ENCODE measurements at places on chromosomes 2 and 18.

GRCh38 chr2:238304116-238304515, 15.7 kb upstream of the PER2 start:
- no peak for DNase-seq

- DNase-seq: no peak
Observed at GRCh38 chr2:100292022-100292580, 30.2 kb downstream of the LONRF2 start.

GRCh38 chr18:72799106-72799505, 68.7 kb downstream of the NETO1 start:
- no peak for DNase-seq

DNA sequence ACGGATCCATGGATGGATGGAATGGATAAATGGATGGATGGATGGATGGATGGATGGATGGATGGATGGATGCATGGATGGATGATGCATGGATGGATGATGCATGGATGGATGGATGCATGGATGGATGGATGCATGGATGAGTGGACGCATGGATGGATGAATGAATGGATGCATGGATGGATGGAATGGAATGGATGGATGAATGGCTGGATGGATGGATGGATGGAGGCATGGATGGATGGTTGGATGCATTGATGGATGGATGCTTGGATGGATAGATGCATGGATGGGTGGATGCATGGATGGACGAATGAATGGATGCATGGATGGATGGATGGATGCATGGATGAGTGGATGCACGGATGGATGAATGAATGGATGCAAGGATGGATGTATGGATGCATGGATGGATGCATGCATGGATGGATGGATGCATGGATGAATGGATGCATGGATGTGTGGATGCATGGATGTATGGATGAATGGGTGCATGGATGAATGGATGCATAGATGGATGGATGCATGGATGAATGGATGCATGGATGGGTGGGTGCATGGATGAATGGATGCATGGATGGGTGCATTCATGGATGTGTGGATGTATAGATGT, 209.2 kb downstream of the ALPK2 start:
- DNase-seq: no peak

GRCh38 chr2:19829672-19830071, 72.1 kb downstream of the TTC32 start:
- no peak for DNase-seq

DNA sequence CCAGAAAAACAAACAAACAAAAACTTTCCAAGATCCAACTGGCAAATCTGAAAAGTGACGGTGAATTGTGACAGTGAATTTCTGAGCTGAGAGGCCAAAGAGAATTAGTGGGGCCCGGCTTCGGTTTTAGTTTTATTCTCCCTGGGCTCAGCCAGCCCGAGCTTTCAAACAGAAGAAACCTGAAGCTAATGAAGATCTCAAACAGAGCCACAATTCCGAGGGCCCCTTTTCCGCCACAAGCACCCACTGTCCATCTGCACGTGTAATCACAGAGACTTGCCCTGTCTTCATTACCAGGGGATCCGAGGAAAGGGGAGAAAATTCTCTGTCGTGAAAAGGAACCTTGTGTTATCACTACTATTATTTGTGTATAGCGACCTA, 4.2 kb upstream of the ONECUT2 start:
- no peak for DNase-seq

DNA sequence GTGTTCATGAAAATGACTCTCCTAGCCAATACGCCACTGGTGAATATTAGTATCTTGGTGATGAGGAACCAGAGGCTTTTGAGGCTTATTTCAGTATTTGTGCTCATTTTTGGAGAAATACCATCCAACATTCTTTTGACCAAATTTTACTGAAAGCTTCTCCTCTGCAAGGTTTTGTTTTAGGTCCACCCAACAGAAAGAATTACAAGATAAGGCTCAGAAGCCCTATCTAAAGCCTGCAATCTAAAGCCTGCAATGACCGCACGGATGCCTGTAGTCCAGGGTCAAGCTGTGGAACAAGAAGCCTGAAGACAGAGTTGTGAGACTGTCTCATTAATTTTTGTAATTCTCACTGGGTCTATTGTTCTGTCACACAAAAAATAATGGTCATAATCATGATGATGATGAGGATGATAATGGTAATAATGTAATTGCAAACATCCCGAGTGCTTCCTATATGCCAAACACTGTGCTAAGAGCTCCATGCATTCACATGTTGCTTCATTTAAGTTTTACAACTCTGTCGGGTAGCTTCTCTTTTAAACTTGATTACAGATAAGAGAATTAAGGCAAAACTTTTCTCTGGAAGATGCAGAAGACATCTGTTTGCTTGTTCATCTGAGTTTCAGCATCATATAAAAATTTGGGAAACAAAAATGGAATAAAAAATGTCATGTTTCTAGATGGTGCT, 33.2 kb upstream of the NCOA1 start:
- no peak for DNase-seq

GRCh38 chr2:76270096-76270710, 559.5 kb upstream of the GCFC2 start:
- DNase-seq: no peak

DNA sequence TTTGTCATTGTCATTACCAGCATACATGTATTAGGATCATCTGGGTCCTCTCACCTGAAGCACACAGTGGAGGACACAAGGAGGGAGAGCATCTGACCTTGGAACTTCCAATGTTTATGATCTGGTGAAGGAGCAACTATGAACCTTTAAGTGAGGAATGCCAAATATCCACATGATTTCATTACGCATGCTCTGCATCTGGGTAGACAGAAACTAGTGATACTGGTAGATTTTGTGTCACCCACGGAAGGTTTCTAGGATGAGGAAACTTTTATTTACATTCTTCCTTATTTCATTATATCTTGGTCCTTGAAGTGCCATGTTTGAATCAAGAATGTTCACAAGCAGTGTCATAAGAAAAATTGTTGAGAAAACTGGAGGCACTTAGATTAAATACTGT, 32.1 kb downstream of the SPC25 start:
- no peak for DNase-seq

DNA sequence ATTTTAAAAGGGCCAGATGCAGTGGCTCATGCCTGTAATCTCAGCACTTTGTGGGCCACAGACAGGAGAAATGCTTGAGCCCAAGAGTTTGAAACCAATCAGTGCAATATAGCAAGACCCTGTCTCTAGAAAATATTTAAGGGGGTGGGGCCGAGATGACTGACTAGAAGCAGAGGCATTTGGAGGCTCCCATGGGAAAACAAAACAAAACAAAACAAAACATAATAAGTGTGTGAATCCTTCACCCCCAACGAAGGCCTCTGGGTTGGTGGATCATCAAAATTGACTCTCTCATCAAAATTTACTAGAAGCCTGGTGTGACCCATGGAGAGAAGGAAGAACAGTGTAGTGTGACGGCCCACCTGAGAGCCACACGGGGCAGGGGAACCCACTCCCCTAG, 560.9 kb downstream of the LRP1B start:
- DNase-seq: no peak

DNA sequence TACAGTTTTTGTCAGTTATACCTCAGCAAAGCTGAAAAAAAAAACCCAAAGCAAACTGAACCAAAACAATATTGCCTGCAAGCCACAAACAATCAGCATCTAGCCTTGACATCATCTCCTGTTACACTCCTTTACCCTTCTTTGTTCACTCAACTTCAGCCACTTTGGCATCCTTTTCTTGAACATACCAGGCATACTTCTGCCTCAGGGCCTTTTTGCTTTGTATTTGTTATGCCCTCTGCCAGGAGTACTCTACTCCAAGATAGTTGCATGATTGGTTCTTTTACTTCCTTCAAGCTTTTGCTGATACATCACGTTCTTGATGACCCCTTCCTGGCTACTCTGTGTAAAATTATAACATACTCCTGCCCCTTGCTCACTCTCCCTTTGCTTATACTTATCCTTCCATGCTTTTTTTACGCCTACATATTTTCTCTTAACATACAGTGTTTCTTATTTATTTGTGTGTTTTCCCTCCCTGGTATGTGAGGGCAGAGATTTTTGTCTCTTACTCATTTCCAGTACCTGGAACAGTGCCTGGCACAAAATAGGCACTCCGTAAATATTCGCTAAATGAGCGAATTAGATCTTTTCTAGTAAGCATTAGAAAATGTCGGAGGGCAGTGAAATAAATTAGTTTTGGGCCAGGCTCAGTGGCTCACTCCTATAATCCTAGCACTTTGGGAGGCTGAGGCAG, 12.7 kb downstream of the ABI2 start:
- DNase-seq: no peak

DNA sequence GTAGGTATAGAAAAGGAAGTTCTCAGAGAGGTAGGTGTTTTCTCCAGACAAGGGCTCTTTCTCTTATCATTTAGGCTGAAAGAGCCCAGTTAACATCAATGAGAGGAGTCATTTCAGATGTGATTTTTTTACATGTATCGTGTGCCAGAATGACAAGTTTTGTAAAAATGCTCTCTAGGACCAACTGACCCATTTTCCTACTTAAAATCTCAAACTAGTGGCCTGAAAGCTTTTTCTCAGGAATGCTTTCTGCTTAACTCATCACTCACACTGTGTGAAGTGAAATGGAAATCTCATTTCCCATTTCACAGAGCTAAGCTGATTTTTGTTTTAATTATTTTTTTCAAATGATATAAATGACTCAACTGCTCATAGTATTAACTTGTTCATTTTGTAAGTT, 128.7 kb upstream of the CYP26B1 start:
- DNase-seq: no peak

DNA sequence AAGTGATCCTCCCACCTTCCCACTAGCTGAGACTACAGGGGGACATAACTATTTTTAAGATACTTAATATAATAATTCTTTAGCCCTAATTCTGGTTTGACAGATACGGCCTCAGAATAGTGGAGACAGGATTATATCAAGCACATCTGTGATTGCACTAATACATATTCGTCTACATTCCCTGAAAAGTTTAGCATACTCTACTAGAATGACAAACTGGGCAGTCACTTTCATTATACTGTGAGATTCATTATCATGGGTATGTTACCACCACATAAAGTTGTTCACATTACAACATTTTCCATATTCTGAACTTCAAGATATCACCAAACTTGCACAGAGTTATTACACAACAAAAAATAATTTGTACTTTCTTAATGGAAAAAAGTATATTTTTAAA, 11.0 kb downstream of the FAM210A start:
- DNase-seq: no peak

- no peak for DNase-seq
Observed at GRCh38 chr2:180664507-180664906, 315.9 kb upstream of the UBE2E3 start.

DNA sequence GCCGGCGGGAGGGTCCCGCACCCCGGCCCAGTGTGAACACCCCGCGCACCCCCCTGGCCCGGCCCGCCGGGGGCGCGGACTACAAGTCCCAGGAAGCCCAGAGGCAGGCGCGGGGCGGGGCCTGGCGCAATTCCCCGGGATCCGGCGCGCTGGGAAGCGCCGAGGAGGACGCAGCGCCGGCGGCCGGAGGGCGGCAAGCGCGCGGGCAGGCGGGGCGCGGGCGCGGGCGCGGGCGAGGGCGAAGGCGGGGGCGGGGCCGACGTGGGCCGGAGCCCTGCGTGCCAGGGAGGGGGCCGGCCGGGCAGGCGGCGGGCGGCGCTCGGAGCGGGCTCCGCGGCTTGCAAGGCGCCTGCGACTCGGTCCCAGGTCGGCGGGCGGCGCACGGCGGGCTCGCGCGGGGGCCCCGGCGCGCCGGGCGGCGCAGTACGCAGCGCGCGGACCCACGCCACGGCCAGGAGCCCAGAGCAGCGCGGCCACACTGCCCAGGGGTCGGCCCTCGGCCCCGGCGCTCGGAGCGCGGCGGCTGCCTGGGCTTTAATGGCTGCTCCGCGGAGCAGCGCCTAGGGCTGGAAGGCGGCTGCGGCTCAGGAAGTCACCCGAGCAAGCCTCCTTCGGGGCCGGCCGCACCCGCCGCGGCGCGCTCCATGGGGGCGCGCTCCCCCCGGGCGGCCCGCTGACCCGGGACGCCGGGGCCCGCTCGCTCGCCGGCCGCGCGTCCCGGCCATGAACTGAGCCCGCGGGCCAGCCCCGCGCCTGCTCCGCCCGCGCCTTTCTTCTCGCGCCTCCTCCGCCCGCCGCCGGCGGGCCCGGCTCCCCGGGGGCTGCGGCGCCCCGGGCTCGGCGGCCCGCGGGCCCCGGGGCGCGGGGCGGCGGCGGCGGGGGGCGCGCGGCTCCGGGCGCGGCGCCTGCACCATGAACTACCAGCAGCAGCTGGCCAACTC, at the start of gene AGAP1:
AGAP1 (plus strand) TSS at position 269 of the 941 bp plus-strand sequence.
- DNase-seq: no peak

- no peak for DNase-seq
Observed at GRCh38 chr2:10226038-10226724, 76.5 kb upstream of the HPCAL1 start.

DNA sequence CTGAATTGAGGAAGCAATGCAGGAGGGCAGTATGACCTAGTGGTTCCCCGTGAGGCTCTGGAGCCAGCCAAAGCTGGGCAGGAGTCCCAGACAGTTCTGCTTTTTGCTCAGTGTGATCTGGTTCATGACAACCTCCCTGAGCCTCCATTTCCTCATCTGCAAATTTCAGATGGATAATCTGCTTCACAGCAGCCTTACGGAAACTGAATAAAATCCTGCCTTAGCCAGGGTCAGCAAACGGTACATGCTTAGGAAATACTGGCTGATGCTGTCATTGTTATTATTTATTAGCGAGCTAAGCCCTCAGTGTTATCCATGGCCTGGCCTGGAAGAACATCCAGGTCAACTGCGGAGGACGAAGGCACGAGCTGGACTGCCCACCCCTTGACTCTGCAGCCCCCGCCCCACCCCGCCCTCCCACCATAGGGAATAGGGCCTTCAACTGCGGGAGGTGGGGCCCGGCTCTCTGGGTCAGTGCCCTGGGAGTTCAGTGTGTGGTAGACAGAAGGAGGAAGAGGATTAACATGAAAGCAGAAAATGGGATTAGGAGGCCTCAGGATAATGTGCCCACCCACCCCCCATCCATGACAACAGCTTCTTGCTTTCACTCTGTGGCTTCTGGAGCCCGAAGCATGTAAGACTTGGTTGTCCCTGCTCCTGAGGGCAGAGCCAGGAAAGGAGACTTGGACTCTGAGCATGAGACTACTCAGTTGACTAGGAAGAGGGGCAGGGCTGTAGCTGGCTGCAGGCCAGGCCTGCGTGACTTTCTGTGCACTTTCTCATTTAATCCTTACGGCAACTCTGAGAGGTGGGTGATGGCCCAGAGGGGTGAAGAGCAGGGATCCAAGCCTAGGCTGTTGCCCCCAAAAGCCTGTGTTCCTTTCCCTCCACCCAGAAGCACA, 13.1 kb downstream of the PKDCC start:
- DNase-seq: no peak

- no peak for DNase-seq
Observed at GRCh38 chr2:14180333-14180732, 452.2 kb upstream of the LRATD1 start.

DNA sequence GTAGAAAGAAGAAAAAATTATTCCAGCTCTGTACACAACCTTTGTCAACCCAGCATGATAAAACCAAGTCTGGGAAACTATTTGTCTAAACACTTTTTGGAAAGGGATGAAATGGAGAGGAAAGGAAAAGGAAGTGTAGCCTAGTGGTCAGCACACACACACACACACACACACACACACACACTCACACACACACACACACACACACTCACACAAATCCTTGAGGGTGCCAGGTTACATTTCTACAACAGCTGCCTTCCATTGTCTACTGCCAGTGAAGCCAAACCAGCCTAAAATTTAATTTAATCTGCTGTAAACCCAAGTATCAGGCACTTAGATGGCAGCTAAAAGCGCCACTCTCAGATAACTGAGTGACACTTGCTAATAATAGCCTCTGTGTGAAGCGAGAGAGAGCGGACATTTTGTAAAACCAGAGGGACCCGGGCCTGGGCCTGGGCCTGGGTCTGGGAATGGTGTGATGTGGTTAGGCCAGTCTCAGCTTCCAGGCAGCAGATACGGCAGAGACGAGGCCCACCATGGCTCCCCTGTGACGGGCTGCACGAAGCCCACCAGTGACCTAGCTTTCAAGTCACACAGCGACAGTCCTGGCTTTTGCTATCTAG, 32.4 kb downstream of the BCL11A start:
- DNase-seq: no peak
